Osteocyte (in vitro differentiated cells): ENCODE measurements at places on chromosomes 5 and 9.

GRCh38 chr9:133359399-133360175, 3.2 kb downstream of the SURF2 start:
- no peak for DNase-seq

GRCh38 chr5:160469156-160470144, 47.8 kb downstream of the PTTG1 start:
- no peak for DNase-seq

DNA sequence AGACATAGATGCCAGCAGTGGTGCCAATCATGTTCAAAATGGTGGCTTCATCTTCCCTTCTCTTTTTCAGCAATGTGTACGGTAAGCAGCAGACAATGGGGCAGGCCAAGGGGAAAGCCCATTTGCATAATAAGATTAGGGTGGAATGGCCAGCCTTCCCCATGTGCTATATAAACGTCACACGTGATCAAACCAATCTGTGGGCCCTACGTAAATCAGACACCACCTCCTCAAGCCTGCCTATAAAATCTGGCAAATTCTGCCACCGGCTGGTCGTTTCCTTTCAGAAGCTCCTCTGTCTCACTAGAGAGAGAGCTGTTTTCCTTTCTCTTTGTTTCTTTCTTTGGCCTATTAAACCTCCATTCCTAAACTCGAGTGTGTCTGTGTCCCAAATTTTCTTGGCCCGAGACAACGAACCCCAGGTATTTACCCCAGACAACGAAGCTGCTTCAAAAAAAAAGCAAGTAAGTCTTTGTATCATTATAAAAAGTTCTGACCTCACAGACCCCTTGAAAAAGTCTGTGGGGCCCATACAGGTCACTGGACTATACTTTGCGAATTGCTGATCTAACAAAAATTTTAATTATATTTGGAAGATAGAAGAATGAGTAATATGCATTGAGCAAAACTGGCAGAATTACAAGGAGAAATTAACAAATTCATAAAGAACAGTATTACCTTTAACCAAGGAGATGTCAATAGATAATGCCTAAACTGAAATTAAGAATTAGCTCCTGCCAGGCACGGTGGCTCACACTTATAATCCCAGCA, 15.2 kb downstream of the ZBTB5 start:
- DNase-seq = no peak

GRCh38 chr5:132837868-132838267, 7.4 kb upstream of the SHROOM1 start:
- DNase-seq = no peak

DNA sequence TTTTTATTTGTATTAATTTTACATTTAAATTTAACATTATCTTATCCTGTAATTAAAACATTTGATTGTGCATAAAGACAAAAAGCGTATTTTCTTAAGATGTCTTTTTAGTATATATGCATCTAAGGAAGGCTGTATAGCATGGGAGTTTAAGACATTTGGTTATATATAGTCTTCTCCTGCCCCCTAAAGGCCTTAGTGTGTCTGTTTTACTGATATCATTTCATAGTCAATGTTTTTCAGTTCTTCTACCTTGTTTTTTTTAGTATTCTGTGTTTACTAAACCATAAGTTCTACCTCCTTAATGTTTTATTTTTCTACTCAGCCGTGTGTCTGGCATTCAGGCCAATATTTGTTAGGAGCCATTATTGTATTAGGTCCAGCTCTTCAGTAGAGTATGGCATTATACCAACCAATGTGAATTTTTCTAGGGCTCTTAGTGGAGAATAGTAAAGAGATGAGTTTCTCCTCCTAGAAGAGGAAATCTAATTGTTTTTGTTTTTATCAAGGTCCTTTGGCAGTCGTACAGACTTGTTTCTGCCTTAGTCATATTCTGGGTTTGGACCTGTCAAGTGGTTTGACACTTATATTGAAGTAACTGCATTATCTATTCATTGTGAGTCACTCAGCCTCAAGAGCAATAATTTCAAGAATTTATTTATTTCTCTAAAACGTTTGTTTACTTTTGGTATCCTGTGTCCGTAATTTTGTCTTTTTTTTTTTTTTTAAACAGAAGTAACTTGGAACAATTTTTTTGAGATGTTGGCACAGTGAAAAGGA, 74.8 kb downstream of the SLF1 start:
- DNase-seq = no peak

- DNase-seq = no peak
These were observed 209.6 kb upstream of the SLC30A5 start for GRCh38 chr5:68884144-68884754.

- DNase-seq = no peak
These were observed 113.7 kb downstream of the COL23A1 start for GRCh38 chr5:178476531-178476930.

DNA sequence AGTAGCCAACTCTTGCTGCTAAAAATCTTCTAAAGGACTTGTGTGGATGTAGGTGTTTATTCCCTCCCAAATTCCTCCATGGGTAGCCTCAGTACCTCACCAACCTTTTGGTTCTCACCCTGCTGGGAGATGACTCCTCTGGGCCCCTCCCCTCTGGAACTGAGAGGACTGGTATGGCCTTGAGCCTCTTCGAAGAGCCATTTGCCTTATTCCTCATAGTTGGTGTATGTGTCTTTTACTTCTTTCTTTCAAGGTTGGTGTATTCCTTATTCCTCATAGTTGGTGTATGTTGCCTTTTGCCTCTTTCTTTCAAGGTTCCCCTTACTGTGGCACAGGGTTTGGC, 48.3 kb downstream of the GNAQ start:
- DNase-seq = no peak

GRCh38 chr9:120776788-120777187, 16.4 kb downstream of the FBXW2 start:
- no peak for DNase-seq

- DNase-seq = no peak
These were observed 165.8 kb downstream of the MELK start for GRCh38 chr9:36738318-36738976.

- peak; percentile 70 for DNase-seq
These were observed 39.0 kb downstream of the CACNA1B start for GRCh38 chr9:137916540-137916939.

DNA sequence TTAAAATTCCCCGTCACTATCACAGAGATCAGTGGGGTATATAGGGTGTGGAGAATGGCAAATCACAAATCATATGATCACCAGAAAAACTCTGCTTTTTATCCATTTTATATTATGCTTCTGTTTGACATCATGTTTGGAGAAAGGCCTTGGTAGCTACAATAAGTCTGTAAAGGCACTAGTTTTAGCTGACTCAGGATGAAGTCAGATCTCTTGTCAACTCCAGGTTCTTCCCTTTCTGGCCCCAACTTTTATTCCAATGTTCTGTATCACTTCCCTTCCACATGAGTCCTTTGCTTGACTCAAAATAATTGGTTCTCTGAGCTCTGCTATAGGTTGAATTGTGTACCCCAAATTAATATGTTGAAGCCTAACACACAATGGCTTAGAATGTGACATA, 484.9 kb downstream of the PTPRD start:
- no peak for DNase-seq

DNA sequence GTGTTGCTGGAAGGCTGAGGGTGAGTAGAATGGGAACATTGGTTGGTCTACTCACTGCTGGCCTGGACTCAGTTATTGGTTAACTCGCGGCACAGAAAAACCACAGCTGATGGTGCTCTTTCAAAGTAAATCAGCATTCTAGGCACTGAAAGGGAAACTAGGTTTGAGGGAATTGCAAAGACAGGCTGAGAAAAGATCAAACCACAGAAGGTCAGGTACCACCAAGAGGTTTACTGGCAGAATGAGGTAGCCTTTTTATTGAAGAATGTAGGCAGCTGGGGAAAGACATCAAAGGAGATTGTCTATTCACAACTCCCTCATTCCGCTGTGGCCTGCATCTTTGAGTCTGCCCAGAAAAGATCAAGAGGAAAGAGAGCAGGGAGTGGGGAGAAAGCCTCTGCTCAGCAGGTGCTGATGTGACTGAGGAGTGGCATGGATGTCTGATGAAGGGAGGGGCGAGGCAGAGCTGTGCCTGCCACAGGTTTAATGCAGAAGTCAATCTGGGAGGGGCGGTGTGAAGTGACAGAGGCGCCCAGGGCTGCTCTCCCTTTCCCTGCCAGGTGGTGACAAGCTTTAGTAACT, 255.5 kb downstream of the MAN2A1 start:
- no peak for DNase-seq

GRCh38 chr5:143217065-143217803, 186.3 kb downstream of the NR3C1 start:
- DNase-seq = no peak

DNA sequence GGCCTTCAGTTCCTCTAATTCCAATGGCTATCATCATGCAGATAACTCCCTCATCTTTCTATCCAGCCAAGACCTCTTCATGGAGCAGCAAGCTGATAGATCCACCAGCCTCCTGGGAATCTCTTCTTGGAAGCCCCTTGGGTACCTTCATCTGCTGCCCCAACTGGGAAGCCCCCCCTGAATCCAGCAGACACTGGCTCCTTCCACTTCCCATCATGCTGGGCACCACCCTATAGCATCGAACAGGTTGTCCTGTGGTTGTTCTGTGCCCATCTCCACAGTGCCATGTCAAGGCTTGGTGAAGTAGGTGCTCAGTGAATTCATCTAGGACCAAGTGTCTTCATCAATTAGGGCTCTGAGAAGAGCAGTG, 410.4 kb upstream of the KLF4 start:
- DNase-seq = no peak

DNA sequence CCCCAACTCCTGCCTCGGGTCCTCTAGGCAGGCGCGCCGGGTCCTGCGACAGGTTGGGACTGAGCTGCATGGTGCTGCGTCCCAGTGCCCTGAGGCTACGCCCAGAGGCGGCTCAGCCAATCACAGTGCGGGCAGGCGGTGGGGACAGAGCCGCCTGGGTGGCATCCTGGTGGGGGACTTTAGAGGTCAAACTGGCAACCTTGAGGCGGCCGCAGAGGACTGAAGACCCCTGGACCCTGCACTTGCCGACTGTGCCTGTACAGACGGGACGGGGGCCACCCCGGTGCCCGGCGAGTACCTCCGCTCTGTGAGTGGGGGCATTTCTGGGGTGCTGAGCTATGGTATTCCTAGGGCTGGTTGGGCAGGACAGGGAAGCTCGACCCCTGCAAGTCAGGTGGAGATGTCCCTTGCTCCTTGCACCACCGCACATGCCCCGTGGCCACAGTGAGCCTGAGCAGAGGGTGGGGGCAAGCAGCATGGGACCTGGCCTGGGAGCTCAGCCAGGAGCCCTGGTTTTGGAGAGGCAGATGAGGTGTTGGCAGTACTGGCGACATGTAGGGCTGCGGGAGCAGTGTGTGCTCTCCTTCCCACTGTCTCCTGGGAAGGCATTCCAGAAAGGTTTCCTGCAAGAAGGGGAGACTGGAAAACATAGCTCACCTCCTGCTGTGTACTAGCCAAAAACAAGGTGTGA, 45.5 kb downstream of the CTSL start:
- no peak for DNase-seq

DNA sequence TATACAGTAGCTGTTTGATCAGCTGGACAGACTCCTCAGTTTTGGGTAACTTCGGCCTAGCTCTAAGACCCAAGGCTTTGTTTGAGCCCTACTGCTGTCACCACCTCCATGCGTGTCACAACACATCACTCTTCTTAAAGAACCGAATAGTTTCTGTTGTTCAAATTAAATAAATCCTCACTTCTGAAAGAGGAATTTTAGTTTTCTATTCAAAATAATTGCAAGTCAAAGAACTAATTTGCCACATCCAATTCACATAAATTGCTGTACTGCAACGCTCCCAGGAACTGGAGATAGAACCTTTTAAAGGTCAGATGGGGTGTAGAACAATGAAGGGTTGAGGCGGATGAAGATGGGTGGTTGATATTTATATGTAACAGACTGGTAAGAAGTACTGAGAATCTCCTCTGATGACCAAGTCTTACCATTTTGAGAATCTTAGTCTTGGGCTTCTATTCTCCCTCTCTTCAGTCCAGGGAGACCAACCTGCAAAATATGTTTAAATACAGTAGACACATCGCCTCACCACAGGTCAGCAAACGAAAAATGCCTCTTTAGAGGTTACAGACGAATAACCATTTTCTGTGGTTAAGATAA, 1.6 kb downstream of the NREP start:
- DNase-seq = no peak

DNA sequence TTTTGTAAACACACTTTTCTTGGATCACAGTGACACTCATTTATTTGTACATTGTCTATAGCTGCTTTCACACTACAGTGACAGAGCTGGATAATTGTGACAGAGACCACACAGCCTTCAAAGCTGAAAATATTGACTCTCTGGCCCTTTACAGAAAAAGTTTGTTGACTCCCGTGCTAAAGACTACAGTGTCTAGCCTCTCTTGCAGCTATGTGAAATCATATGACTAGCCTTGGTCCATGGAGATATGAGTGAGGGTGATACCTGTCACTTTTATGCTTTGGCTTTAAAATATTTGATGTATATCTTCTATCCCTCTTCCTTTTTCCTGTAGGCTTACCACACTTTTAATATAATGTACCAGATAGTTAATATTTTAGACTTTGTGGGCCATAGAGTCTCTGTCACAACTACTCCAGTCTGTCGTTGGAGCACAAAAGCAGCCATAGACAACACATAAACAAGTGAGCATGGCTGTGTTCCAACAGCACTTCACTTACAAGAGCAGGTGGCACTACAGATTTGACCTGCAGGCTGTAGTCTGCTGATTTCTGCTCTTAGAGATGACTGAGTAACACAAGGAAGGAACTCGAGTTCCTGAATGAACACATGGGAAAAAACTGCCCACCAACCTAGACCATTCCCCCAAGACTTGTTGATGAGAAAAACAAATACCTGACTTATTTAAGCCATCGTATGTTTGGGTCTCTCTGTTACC, 73.5 kb upstream of the ANKRD55 start:
- DNase-seq = no peak

DNA sequence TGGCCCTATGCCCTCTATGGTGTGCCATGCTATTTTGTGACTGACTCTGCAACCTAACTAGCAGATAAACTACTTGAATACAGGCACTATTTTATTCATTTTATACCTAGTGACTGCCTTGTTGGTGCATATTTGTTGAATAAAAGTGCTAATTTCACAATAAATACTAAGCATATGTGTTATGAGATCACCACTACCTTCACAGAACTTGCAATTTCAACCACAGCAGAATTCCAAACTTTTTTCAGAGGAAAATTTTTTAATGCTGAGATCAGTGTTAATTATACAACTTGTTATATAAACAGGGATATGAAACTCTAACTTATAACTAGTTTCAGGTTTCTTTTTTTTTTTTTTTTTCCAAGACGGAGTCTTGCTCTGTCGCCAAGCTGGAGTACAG, 94.8 kb downstream of the NR3C1 start:
- no peak for DNase-seq

DNA sequence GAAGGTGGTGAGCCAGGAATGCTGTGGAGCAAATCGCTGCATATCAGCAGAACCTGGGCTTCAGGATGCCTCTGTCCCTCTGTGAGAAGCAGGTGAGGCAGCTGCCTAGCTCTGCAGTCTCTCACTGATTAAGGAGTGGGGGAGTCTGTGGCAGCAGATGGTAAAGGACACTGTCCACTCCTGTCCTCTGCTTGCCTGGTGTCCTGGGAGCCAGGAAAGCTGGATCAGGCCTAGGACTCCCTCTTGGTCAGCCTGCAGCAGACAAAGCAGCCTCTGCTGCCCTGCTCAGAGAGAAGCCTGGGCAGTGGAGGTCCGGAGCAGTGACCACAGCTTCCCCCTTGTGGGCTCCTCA, 214.7 kb downstream of the HSPA4 start:
- DNase-seq = no peak
